ENCODE measurements at places on chromosomes 12 and 14. TPM values are rescaled to one million over a fixed set of nuclear protein-coding genes. Genes with fewer than 3 reads are reported as not detected.

The SOCS2 gene
- 18.4 TPM for total RNA-seq

The RNASE1 gene
- 0.22 TPM for total RNA-seq

The LRIG3 gene
- total RNA-seq = 33.5 TPM

The COX8C gene
- total RNA-seq = not detected

The POTEM gene
- not detected for total RNA-seq

The CFAP251 gene
- total RNA-seq = 2.3 TPM

The HSPB8 gene
- total RNA-seq = 18.9 TPM

Measured in uterine smooth muscle cell (primary cell).